Activated CD4-positive, alpha-beta T cell treated with anti-CD3 and anti-CD28 coated beads for 24 hours (primary cell): ENCODE measurements at places on chromosomes 5 and 9.

DNA sequence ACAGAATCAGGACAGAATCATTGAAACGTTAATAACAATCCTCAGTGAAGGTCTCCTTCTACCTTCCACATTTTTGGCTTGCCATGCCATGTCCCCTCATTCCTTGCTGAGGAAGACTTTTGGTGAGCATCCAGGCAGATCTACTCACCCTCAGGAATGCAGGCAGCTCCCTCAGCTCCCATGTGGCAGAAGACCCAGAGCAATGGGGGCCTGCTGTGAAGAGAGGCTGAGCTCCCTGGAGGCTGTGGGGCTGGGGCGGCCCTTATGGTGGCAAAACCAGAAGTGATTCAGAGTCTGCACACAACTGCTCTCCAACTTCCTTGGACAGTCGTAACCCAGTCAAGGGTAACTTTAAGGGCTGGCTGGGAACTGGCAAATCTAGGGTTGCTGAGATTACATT is 247.2 kb upstream of the EFNA5 start:
- DNase-seq = no peak

DNA sequence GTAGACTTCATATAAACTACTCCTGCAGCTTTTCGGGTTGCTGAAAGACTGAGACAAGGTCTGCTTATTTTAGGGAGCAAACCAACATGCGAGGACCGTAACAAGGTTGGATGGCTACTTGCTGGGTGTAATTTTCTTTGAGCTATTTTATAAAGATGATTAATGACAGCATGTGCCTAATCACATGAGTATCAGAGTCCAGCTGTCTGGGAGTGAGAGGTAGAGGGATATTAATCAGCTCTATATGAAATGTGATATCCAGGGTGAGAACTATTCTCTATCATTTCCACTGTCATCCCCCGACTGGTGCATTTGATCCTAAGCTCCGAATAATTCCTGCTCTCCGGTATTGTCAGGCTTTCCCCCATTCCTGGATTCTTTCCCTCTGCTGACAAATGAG is 193.8 kb upstream of the HMHB1 start:
- DNase-seq = no peak

DNA sequence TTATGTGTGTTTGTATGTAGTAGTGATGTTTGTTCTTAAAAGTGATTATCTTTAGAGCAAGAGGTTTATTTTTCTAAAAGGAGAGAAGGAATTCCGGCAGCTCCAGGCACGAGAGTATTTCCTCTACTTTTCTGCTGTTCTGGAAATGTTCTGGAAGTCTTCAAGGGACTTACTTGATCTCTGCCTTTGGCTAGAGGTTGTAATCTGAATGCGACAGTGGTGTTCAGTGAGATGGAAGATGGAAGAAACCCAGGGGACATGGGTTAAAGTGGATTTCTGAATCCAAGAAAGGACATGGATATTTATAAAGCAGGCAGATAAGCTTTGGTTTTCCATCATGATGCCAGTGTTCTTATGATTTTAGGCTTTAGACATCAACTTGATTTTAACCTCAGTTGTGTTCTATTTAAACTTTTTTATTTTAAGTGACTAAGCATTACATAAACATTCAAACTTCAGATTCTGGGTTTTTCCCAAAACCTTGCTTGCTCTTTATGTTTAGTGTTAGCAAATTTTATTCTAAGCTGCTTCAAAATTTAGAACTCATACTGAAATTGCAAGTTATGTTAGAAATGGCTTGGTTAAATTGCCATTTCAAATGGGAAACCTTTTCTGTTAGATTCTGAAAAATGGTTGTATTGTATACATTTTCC is 3.6 kb downstream of the GPR21 start:
- DNase-seq = no peak

GRCh38 chr5:4204276-4205141 is 608.9 kb downstream of the IRX1 start:
- no peak for DNase-seq

DNA sequence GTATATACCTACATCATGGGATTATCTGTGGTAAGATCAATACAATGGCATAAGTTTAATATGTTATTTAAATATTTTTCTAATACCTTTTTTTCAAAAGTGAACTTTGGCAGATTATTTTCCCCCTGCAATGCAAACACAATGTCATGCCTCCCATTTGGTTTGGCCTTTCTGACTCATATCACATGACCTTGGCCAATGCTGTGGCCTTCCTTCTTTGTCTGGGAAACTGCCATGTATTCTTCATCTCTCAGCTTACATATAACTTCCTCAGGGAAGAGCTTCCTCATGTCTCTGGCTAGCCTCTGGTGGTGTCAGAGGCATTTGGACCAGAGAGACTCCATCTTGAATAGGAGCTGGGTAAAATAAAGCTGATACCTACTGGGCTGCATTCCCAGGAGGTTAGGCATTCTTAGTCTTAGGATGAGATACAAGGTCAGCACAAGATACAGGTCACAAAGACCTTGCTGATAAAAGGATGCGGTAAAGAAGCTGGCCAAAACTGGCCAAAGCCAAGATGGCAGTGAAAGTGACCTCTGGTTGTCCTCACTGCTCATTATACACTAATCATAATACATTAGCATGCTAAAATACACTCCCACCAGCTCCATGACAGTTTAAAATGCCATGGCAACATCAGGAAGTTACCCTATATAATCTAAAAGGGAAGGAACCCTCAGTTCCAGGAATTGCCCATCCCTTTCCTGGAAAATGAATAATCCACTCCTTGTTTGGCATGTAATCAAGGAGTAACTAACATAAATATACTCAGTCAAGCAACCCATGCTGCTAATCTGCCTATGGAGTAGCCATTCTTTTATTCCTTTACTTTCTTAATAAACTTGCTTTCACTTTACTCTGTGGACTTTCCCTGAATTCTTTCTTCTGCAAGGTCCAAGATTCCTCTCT is 76.0 kb downstream of the C9orf153 start:
- DNase-seq = no peak

DNA sequence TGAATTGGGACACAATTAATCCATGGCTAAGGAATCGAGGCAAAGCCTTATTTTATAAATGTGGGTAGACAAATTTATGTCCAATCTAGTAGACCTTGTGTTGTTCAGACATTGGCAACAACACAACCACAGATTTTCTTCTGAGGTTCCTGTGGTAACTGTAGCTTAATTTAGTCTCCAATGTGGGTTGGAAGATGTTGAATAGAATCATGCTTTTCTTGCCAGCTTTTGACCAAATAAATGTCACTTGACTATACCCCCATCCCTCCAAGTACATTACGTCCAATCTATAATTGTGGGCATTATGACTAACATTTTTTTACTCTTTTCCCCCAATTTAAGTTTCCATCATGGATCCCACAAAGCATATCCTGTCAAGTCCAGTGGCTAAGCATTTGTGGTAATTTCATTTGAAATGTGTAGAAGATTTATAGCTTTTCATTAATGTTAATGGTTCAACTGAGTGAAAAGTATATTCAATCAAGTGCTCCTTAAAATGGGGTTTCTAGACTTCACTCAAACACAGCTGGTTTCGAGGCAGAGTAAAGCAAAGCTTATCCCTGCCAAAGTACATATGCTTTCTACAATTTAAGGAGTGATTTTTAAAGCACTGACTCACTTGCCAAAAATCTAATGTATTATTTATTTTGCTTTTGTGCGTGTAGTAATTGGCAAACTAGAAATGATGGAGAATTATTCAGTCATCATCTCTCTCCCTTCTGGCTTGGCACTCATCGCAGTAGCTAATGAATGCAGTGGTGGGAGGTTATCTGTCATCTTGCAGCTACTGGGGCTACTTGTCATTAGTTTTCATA is 141.8 kb downstream of the FAM174A start:
- DNase-seq = no peak

DNA sequence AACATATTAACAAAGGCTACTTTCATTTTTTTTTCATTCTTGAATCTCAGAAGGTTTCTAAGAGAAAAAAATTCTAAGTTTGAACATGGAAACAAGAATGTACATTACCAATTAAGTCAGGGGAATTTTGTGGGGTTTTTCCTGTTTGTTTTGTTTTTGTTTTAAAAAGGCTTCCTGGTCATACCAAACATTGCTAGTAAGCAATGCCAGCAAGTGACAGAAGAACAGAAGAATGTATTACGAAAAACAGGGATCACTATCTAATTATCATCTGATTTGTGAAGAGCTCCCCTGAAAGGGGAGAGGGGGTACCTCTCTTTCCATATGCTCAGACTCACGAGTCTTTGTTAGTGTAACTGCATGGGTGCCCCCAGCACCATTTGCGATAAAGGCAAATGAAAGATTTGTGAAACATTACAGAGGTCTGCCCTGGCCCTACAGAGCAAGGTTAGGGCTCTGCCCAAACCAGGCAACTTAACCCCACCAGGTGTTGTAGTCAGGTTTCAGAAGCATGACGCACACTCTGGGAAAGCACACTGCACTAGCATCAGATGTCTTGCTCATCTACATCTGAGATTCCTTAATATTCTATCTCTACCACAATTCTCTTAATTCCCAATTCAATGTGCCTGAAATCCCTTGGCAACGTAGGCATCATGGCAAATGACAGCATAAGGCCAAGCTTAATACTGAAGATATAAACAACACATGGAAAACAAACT is 268.2 kb downstream of the MLLT3 start:
- DNase-seq = no peak

- DNase-seq = no peak
Measured at GRCh38 chr5:139494256-139494655, 11.7 kb upstream of the STING1 start.

DNA sequence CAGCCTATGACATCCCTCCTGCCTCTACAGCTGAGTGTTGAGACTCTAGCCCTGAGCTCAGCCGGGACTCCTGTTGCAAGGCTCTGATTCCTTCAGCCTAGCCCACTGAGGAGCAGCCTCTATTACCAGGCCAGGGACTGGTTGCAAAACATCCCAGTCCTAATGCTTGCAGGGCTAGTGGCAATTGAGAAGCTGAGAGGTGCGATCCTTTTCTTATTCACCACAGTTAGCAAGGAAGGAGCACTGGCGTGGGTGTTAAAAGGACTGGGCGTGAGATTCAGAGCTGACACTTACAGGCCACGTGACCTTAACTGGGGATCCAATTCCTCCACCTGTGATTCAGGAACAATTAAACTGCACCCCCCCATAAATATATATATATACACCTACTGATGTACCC is 58.8 kb downstream of the GARNL3 start:
- DNase-seq = no peak

DNA sequence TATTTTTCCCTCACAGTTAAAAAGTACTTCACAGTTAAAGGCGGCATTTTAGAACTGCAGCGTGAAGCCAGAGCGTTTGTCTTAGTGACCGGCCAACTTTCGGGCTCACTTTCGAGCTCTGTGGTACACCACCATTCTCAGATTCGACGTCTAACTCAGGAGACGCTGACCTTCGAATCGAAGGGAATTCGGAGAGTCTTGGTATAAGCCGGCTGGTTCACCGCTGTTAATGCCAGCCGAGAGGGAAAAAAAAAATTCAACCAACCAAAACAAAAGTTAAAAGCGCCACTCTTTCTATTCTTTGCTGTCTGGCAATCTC is 544 bp upstream of the SNX24 start:
- no peak for DNase-seq

GRCh38 chr9:131649646-131650045 is 90.2 kb downstream of the RAPGEF1 start:
- DNase-seq = no peak

DNA sequence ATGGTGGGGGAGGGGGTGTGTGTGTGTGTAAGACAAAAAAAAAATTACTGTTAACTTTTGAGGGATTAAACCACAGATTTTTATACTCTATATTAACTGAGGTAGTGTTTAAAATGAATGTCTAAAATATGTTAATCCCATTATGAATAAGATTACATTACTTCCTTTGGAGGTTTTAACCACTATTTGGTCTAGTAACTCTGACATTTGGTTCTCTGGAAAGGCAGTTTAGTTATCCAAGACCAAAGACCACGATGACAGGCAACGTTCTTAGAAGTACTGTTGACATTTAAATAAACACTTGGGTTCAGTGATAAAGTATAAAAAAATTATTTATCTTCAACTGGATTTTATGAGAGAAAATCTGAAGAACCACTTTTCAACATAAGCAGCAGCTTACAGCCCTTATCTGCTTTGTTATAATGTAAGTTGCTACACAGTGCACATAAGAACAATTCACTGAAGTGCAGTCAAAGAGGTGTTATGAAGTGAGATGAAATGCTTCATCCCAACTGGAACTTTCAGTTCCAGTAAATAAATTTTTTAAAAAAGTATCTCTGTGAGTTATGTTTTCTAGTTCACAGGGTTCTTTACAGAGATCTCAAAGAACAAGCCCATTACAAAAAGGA is 94.5 kb downstream of the OSMR start:
- DNase-seq = no peak

DNA sequence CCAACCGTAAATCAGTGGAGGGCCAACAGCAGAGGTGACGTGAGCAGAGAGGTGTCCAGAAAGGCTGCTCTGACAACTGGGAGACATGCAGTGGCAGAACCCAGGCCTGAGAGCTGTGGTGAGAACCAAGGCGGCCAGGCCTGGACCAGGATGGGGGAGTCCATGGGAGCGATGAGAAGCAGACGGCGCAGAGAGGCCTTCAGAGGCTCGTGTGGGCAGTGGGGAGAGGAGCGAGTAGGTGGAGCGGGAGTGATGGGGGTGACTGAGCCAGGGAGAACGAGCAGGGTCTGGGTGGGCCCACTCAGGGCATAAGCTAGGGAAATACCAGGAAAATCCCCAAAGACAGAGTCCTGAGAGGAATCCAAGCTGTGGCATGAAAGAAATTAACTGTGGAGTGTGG is 7.9 kb upstream of the IL3 start:
- DNase-seq = no peak

GRCh38 chr5:84372066-84372695 is 12.5 kb downstream of the EDIL3 start:
- no peak for DNase-seq

- DNase-seq = no peak
Measured at GRCh38 chr5:67037171-67037570, 159.4 kb downstream of the CD180 start.

GRCh38 chr9:134629061-134629585 is 12.5 kb upstream of the COL5A1 start:
- DNase-seq = no peak

DNA sequence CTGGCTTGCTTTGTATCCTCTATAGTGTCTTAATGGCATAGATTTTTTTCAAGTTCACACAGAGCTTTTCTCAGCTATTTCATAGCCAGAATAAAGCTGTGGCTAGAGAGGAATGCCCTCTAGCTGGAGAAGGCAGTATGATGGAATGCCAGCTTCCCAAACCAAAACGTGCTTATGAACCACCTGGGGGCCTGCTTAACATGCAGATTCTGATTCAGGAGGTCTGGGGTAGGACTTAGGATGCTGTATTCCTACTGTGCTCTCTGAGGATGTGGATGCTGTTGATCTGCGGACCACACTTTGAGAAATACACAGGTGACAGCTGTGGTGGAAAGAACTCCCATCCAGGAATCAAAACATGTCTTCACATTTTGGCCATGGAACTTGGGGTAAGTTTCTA is 49.9 kb upstream of the DPYSL3 start:
- DNase-seq = no peak
